ENCODE measurements at places on chromosomes 2 and 18.

GRCh38 chr2:208186465-208186864 is 3.4 kb downstream of the C2orf80 start:
- DNase-seq: no peak

- DNase-seq: no peak
Measured at GRCh38 chr2:17573804-17574175, 33.3 kb downstream of the VSNL1 start.

GRCh38 chr2:106932644-106933043 is 46.7 kb upstream of the ST6GAL2 start:
- no peak for DNase-seq

DNA sequence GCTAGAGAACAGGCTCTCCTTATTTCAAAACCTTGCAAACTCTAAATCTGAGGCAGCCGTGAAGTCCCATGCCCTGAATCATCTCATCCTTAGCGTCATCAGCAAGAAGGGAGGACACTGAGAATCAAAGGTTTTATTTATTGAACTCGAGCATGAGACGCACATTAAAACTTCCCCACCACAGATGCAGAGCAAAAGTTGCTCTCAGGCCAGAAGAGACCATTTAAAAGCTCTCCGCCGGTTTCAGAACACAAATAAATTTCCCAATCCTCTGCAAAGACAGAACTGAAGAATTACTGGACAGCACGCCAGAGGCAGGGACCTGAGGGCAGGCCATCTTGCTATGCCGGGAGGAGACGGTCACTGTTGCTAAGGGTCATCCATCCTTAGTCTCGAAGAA is 1.3 kb downstream of the AMMECR1L start:
- DNase-seq: no peak

GRCh38 chr2:119011162-119011909 is 69.3 kb downstream of the MARCO start:
- DNase-seq: no peak

DNA sequence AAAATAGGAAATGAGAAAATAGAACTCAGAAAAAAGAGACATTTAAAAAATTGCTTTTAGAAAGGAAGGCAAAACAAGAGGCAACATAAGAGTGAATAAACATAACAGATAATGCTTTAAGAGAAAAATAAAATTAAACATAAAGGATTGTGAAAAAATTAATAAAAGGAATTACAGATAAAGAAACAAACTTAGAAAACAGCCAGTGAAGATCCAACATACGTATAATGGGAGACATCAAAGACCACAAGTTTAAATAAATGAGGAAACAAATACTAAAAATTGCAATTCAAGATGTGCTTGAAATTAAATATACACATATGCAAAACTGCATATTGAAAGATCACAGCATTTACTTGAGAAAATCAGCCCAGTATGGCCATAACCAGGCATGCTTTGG is 448.9 kb downstream of the NBAS start:
- DNase-seq: no peak

- DNase-seq: no peak
Measured at GRCh38 chr18:60978338-60978737, 354.9 kb upstream of the CDH20 start.

DNA sequence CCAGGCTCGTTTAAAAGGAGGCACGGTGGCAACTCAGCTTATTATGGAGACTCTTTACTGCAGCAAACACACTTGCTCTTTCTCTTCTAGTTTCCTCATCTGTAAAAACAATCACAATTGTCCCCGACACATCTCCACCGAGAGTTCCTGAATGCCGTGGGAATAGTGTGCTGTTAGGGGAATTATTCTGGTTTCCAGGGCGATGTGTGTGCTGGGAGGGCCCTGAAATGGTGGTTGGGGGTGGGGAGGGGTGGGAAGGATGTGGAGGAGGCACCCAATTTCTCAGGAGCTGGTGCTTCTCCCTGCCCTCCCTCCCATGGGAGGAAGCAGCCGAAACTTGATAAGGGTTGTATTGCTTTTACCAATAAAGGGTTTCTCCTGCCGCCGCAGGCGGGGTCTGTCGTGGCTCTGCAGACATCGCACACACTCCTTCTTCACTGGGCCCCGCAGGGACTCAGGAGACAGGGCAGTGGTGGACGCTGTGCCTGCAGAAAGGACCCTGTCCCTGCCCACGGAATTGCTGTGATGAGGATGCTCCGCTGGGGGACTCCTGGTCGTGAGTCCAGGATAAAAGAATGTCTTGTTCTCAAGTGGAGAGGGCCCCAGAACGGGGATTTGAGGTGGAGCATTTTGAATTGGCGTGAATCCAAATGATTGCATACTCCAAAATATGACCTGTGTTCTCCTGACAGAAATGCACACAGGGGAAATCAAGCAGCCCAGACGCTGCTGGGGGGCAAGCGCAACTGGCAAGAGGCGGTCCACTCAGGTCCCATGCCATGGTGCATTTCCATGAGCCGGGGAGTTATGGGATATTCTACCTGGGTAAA is 119.2 kb downstream of the ACKR3 start:
- DNase-seq: no peak

GRCh38 chr2:203804070-203804469 is 63.5 kb upstream of the CTLA4 start:
- DNase-seq: no peak

DNA sequence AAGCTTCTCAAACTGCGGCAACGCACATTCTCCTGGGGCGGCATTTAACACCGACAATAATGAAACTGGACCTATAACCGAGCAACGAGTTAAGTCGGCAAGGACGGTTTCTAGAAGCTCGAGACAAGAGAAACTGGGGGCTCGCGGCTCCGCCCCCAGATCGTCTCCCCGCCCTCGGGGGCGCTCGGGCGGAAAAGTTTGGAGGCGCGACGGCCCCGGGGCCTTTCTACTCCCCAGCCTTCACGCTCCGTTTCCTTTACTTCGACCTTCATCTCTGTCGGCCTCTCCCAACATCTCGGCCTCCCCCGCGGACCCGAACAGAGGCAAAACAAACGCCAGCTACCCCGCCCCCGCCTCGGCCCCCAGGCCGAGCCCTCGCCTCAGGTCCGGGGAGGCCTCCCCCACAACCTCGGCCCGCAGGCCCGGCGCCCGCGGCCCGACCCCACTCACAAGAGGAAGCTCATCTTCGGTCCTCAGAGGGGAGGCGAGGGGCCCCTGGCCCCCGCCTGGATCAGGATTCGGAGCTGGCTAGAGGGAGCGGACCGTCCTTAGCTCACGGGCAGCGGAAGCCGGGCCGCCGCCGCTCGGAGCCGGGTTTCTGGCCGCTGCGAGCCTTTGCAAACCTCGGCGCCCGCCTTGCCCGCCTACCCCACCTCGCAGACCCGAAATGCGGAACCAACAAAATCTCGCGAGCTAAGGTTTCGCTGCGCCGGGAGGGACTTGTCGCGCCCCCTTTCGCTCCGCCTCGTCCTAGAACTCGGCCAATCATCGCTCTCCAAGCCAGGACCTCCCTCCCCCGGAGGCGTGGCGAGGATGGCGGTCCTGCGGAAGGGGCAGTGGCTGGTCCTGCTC is at the start of gene MOB1A:
Gene MOB1A, minus strand, starts transcription at position 669 of the 852 bp plus-strand sequence. Its CDS starts 205 bp downstream, at position 464.
- peak; percentile 91 for DNase-seq

DNA sequence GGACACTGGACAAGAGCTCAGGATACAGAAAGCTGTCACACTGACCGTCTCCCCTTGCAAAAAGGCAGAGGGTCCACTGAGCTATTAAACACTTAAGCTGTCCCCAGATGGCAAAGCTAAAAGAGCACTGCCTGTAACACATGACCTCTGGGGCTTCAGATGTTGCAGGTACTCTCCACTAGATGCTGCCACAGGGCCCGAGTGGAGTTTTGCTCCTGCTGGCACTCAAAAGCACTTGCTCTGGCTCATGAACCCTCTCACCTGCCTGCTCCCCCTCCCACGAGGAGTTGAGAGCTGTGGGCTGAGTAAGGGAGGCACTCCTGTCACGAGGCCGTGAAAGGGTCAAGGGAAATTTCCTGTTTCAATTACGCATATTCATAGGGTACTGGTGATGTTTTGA is 227.9 kb downstream of the PRKCE start:
- DNase-seq: no peak

GRCh38 chr2:28283861-28284260 is 108.8 kb upstream of the FOSL2 start:
- no peak for DNase-seq

DNA sequence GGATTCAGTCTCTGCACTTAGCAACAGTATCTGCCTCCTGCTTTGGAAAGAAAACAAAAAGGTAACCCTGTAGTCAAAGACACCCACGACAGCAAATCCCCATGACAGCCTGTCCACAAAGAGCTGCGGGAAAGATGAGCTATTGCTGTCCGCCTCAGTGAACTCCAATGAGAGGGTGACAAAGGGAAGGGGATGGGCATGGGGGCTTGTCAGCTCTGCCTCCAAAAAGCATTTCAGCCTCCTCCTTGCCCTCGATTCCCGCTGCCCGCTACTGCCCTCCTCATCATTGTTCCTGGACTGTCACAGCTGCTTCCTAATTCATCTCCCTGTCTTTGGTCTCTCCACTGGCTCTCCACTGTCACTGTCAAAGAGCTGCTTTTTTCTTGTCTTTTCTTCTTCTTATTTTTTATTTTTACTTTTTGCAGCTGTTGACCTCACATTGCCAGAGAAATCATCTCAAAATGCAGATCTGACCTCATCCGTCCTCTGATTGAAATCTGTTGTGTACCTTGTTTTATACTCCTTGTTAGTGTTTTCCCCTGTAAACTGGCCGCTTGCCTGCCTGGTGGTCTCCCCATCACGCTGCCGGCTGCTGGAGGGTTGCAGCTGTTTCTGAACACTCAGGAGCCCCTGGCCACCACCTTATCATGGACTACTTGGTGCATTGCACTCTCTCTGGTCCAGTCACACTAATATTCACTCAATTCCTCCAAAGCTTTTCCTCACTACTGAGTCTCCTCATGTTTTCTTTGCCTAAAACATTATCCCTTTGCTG is 7.9 kb upstream of the E2F6 start:
- no peak for DNase-seq

DNA sequence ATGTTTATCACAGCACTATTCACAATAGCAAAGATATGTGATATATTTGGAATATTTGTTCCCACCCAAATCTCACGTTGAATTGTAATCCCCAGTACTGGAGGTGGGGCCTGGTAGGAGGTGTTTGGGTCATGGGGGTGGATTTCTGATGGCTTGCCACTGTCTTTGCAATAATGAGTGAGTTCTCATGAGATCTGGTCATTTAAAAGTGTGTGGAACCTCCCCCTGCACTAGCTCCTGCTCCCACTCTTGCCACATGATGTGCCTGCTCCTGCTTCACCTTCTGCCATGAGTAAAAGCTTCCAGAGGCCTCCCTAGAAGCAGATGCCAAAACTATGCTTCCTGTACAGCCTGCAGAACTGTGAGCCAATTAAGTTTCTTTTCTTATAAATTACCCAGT is 72.2 kb upstream of the DYNC1I2 start:
- no peak for DNase-seq

- DNase-seq: no peak
Measured at GRCh38 chr2:216012133-216012829, 1.1 kb downstream of the MREG start.

GRCh38 chr2:48414980-48415835 is 114.7 kb upstream of the STON1 start:
- DNase-seq: no peak

DNA sequence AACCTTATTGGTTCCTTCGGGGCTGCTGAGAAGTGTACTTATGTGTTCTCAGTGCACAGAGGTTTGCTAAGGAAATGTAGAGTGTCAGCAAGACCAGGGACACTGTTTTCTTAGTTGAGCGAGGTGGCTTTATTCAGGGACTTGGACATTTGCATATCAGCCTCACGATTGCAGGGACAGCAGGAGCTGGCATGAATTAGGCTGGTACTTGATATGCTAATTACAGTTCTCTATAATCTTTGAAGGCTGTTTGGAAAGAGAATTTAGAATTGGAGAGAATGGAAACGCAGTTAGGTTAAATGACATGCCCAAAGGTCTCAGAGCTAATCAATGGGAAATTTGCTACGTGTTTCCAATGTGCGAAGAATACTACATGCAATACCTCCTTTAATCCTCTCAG is 18.7 kb upstream of the MTCL1 start:
- DNase-seq: no peak

DNA sequence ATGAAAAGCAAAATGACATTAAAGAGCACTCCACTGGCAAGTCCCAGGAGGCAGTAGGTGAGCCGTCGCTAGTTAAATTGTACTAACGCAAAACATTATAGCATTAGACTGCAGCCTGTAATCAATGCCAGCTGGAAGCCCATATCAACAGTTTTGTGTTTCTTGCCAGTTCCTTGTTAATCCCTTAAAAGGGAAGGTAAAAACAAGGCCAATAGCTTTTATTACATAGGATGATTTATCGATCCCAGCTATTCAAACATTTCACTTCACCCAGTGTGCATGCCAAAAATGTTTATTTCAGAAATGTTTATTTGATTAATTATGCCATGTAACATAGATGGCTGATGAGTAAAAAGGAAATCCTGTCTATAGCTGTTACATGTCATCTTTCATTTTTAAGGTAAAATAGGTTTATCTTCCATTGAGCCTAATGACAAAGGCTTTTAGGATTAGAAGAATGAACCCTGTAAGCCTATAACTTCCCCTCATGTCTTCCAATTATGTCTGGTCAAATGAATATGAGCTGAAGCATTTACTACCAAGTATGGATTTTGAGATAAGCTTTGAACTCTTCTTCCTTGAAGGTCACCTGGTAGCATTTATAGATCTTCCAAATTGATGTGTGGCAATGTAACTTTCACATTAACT is 591.2 kb downstream of the RNF144A start:
- DNase-seq: peak; percentile 56

DNA sequence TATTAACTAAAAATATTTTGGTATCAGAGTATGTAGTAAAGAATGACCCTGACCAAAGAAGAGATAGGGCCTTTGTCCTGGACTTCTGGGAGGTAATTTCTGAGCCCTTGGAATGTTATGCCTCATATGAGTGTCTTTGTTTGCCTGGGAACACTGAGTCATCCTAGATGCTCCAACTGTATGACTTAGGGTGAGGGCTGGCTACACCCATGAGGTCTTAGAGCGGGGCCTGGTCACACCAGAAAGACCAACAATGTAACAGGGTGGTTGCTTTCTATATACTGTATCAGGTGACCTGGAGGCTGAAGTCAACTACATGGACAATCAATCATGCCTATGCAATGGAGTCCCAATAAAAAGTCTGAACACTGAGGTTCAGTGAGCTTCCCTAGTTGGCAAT is 253.1 kb downstream of the MBD2 start:
- DNase-seq: no peak

DNA sequence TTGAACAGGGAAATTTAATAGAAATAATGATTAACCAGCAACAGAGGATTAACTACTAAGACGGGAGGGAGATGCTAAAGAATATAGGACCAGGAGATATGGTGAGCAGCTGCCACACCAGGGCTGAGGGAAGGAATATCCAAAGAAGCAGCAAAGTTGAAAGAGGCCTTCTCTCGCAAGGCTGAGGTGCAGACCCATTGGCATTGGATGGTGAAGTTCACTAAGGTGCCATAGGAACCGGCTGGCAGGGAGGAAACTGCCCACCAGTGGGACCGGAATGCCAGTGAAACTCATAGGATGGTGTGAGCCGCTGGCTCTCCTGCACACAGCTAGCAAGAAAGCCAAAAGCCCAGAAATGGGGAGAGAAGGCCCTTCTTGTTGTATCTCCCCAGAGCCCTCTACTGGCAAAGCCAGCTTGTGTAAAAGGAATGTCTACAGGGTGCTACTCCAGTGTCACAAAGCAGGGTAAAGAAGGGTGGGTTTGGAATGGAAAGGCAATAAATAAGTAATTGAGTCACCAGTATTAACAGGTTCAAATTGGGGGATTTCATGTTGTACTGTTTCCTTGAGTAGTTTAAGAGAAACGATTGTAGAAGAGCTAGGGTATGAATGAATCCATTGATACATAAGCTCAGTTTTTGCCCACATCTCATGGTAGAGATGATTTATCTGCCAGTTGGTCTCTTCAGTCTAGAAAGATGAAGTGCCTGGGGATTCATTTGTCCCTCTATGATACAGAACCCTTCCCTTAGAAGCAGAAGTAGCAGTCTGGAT is 36.0 kb downstream of the FARP2 start:
- no peak for DNase-seq

- DNase-seq: no peak
Measured at GRCh38 chr2:128374711-128375413, 56.2 kb upstream of the HS6ST1 start.
